ENCODE measurements at places on chromosomes 2 and 18. TPM values are rescaled to one million over a fixed set of nuclear protein-coding genes. Genes with fewer than 3 reads are reported as not detected.

The RAB6C gene
- total RNA-seq: not detected

The NPHP1 gene
- 1.8 TPM for total RNA-seq

The KIAA2012 gene
- total RNA-seq: not detected

The MROH2A gene
- not detected for total RNA-seq

GRCh38 chr2:133790711-133791110 is 222.4 kb upstream of the NCKAP5 start:
- DNase-seq: peak; percentile 23

DNA sequence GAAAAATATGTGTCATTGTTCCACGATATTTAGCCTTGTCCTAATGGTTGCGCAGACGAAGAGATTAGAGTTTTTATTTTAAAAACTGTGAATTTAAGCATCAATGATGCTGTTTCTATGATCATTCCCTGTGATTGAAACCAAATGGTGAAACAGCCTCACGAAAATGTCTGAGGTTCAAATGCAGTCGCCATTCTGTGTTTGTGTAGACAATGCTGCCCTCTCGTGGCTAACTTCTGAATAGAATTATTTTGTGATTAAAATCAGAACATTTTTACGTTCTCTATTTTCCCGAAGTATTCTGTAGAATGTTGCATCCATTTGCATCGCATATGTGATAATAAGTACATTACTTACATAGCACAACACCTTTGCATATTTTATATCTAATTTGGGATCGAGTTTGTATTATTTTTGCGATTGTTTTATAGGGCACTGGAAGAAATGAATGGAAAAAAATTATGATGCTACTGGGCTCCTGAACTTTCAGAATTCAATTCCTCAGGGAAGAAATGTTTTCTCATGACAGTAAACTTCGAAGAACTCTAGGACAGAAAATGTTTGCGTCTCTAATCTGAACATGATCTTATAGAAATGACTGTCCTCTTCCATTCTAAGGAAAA is 54.8 kb upstream of the CREB1 start:
- DNase-seq: peak; percentile 49

- DNase-seq: no peak
Measured at GRCh38 chr2:53863538-53864227, 3.9 kb upstream of the GPR75 start.

DNA sequence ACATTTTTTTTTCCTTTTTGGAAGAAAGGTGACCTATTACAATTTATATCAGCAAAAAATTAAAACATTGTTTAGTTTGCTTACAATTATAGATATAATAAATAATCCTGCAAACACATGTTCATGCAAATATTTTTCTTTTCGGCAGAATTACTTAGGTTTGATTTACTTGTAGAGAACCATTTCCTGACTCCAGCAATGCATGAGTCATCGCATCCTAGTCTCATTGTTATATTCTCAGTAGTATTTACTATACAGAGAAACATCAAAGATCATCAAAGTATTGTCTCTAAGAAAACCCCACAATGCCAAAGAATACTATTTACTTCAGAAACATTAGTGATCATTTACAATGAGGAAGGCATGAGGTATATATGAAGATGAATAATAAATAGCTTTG is 40.4 kb upstream of the MTIF2 start:
- peak; percentile 54 for DNase-seq

GRCh38 chr18:48053881-48054816 is 123.7 kb upstream of the SMAD2 start:
- no peak for DNase-seq

DNA sequence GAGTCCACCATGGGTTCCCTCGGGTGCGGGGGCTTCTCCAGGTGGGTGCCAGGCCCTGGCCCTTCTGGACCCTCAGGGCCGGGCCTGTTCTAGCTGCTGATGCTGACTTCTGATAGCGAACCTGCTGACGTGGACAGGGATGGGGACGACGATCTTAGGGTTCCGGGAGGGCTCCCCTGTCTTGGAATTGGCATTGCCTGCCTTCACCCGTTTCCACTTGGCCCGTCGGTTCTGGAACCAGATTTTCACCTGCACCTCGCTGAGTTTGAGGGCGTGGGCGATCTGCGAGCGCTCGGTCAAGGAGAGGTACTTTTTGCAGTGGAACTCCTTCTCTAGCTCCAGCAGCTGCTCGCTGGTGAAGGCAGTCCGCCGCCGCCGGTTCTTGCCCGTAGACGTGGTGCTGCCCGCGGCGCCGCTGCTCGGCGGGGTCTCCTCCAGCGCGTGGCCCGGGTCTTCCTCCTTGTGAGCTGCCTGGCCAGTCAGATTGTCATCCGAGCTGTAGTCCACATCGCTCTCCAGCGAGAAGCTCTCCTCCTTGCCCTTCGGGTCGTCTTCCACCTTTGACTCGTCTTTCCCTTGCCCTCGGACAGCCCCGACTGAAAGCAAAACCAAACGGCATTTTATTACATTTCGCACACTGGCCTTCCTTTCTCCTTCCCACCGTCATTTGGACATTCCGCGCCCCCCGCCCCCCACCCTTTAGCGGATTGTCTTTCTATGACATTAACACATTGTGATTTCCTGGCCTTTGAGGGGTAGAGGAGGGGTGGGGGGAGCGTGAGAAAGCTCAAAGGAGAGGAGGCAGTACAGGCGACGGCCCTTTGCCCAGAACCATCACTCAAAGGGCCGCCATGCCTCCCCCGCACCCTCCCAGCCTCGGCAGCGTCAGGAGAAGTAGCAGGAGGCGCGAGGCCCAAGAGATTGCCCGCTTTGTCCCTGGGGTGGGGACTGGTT is 2.1 kb downstream of the GBX2 start:
- DNase-seq: no peak

DNA sequence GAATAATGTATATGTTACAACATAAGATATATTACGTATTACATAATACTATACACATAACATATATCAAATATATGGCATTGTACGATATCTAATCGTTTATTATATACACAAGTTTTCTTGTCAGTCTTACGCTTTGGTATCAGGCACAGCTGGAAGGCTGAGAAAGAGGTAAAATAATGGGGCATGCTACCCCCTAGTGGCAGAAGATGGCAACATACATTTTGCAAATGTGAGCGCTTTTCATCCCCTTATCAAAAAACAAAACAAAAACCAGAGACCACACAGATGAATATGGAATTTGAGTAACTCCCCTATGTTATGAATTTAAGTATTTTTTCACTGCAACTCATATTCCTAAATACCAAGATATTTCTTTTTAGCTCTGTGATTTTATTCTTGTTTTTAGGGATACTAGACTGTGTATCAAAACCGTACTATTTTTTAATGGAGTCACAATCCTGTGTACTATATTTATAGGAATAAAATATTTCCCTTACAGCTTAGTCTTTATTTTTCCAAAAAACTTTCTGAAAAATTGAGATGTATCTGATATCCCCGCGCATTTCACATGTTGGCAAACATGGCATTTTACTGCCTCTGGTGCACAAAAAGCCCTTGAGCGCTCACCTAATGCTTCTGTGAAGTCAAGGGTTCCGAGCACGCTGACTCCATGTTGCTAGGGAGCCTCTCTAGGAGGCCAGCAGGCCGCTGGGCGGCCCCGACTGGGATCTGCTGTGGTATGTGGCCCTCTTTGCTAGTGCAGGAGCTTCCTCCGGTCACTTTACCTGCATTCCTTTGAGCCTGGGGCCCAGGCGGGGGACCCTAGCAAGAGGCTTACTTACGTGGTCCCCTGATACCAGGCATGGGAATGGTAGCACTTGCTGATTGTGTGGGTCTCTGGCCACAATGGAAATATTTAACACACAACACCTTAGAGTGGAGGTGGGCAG is 62.5 kb downstream of the SLC4A3 start:
- DNase-seq: peak; percentile 75

DNA sequence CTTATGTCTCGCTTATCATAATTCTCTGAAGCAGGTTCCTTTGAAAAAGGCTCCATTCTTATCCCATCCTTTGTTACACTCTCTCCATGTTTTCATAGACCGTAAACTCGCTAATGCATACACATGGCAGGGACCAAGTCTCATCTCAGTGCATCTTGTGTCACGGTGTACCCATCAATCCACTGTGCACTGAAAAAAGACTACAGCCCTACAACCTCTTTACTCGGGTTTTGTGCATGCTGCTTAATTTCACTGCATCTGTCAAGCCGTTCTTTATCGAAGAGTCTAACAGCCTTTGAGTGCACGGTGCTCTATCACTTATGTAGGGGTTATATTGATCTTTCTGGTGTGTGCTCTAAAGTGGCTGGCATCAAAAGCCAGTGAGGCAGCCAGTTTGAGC is 302.9 kb upstream of the ERBB4 start:
- DNase-seq: no peak

- no peak for DNase-seq
Measured at GRCh38 chr2:238901461-238902057, 53.7 kb downstream of the TWIST2 start.

GRCh38 chr2:174486563-174487107 is at the start of gene GPR155:
GPR155 (minus strand) TSS chr2:174487029; CDS start chr2:174481956, 5,073 bp downstream.
- peak; percentile 36 for DNase-seq

DNA sequence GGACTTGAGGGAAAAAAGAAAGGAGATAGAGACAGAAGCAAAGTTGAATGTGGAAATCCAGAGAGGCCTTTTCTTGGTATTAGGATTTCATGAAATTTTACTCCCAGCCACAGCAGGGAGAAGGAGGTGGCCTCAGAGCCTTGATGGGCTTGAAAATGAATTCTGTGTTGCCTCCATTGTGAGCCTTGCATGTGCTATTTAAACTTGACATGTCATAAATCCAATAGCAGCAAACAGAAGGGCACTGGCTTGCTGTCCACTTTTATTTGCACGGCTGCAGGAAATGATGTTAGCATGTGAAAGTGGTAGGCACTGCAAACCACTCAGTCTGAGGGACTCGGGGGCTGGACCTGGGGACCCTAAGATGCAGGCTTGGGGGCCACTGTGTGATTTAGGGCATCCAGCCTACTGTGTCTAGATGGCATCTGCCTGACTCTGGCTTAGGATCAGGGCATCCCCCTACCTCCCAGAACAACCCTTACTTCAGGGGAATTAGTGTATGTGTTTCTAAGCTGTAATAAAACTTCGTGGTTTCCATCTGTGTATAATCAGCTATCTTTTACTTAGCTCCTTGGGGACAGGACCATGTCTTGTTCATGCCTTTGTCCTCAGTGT is 139.1 kb upstream of the SKOR2 start:
- DNase-seq: no peak

- no peak for DNase-seq
Measured at GRCh38 chr2:136325844-136326331, 207.9 kb upstream of the CXCR4 start.
